ENCODE measurements at places on chromosomes 7 and 10.

- DNase-seq, result no peak
Observed at GRCh38 chr10:24346877-24347519, 138.1 kb downstream of the KIAA1217 start.

GRCh38 chr10:131490991-131491594 lies 179.6 kb upstream of the TCERG1L start:
- no peak for DNase-seq

DNA sequence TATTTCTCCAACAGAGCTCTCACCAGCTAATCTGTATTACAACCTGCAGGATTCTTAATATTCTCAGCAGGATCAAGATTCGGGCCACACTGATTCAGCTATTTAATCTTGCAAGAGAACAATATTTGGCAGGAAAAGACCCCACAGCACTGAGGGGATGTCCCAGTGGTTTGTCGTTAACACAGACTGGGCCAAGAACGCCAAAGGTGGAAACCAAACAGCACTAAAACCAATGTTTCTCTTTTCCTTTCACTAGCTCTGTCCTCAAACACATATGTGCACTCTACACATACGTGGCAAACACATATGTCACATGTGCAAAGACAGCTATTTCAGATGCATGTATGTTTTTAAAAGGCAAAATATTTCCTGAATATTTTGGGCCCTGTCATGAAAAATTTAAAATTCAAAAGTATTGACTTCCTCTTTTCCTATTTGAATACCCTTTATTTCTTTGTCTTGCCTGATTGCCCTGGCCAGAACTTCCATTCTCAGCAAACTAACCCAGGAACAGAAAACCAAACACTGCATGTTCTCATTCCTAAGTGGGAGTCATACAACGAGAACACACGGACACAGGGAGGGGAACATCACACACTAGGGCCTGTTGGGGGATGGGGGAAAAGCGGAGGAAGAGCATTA lies 51.7 kb upstream of the NEBL start:
- no peak for DNase-seq

DNA sequence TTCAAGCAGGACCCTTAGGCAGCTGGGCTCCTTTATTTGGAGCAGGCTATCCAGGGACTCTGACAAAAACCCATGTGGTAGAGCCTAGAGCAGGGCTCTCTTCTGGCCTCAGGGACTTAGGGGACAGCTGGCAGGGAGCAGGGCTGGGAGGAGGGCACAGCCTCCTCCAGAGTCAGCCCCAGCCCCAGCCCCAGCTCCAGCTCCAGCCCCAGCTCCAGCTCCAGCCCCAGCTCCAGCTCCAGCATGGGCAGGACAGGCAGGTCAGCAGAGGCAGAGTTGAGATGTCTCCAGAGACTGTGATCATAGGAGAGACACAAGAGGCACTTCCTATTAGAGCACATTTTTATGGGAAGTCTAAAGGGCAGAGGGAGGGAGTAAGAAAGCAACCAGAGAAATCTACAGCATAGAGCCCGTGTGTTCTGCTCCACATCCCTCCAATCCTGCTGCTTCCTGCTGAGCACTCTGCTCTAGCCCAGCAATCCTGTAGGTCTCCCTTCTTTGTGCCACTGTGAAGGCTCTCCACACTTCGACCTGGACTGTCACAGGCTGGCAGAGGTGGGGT lies 13.3 kb upstream of the C10orf53 start:
- DNase-seq, result no peak

DNA sequence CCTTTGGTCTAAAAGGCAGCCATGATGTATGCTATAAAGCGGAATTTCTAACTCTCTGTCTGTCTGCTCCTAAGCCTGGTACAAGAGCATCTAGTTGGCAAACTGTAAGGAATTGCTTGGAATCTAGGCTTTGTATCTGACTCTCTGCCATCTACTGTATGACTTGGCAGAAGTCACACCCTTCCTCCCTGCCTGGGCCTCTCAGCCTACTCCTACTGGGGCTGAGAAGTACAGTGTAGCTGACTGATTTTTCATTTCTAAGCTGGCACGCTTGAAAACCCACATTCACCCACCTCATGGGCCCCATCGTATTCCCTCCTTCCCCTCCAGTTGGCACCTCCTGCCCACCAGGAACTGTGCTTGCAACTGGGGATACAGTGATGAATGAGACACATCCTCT lies 435.2 kb downstream of the PLXNA4 start:
- no peak for DNase-seq

- no peak for DNase-seq
Observed at GRCh38 chr7:112260911-112261310, 54.4 kb downstream of the ZNF277 start.

DNA sequence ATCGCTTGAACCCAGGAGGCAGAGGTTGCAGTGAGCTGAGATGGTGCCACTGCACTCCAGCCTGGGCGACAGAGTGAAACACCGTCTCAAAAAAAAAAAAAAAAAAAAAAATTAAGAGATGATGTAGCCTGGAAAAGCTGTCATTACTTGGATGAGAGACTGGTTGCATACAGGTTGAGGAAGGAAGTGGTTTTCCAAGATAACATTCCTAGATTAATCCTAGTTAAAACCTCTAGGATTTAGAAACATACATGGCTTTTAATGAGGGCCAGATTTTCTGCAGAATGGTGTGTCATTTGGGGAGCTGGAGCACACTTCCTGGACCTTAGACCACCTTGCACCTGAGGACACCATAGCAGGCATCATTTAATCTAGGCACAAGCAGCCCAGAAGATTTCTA lies 17.8 kb downstream of the VWA2 start:
- DNase-seq, result no peak

GRCh38 chr10:16942381-16943078 lies 125.3 kb upstream of the RSU1 start:
- no peak for DNase-seq

DNA sequence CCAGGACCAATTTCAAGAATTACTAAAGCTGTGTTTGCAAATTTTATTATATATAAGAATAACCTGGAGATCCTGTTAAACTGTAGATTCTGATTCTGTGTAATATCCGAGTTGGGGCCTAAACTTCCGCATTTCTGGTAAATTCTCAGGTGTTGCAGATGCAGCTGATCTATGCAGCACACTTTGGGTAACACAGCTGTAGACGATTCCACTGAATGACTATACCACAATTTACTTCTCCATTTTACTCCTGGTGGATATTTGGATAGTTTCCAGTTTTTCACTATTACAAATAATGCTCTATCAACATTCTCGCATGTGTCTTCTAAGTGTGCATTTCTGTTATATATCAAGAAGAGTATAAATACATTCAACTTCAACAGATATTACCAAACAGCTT lies 7.5 kb downstream of the GDI2 start:
- DNase-seq, result no peak

DNA sequence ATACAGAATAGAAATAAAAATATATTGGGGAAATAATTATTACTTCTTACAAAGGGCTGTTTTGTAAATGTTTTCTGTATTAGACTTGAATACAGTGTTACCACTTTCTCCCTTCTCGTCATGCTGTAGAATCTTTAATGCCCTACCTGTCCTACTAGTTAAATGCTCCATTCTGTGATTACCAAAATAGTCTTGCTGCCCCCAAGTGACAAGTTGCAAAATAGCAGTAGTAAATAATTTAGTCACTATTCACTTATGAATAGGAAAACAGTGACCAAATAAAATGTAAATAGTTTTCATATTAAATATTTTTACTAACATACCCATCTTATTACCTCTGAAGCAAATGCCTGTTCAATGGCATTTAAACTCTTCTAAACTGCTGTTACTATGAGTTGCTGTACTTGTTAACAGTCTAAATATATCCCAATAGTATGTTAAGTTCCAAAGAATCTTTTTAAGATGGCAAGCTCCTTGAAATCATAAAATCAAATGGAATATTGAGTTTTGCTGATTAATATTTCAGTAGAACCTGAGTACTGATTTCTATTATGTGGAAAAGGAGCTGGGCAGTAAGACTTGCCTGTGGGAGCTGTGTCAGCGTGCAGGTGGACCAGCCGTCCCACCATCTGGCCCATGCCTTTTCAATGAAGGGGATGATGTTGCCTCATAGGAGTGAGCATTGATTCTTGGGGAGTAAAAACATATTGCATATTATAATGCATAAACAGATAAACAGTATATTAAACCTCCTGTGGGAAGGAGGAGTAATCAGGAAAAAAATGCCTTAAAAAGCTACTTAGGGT lies 18.1 kb upstream of the OIT3 start:
- DNase-seq, result peak; percentile 27

DNA sequence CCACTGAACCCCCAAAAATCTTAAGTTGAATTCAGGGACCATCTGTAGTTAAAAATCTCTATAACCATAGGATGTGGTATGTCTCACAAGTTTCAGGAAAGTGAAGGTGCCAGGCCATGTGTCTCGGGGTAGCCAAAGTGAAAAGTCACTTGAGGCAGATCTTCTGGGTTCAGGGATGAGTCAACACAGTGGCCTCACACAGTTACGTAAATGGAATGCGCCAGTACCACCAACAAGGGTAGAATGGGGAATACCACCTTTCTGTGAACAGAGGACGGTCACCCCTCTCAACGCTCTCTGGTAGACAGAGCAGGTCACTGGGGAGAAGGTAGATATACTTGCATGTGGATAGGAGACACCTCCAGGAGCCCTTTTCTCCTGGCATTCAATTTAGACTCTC lies 71.4 kb downstream of the ELMO1 start:
- no peak for DNase-seq

DNA sequence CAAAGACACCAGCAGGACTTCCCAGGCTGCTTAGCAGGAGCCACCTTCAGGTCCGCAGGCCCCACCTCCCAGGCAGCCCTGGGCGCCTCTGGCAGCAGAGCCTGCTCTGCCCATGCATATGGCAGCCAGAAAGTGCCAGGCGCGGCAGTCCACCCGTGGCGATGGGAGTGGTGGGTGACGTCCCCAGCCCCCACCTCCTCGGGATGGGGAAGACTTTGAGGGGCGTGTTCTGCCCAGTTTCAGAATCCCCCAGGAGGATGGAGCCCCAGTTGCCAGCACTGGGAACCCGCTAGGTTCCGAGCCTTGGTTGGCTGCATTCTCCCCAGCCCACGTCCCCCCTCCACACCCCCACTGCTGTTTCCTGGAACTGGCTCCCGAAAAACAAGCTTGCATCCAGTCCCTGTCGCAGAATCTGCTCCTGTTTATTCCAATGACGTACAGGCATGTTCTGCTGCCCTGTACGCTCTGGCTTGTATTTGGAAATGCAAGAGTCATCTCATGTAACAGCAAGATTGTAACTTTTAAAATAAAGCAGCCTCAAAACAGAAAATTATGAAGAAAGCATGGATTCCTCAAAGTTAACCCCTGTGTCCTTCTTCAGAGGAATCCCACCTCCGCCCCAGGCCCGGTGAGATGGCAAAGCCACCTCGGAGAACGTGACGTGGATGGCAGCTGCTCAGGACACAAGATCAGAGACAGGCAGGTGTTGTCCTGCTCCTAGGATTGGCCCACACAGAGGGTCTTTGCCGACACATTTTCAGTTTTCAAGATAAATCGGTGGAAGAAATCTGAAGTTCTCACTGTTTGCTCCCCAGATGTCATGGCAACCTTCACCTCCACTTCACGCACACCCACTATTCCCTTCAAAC lies 87.8 kb upstream of the PPP2R2D start:
- no peak for DNase-seq

DNA sequence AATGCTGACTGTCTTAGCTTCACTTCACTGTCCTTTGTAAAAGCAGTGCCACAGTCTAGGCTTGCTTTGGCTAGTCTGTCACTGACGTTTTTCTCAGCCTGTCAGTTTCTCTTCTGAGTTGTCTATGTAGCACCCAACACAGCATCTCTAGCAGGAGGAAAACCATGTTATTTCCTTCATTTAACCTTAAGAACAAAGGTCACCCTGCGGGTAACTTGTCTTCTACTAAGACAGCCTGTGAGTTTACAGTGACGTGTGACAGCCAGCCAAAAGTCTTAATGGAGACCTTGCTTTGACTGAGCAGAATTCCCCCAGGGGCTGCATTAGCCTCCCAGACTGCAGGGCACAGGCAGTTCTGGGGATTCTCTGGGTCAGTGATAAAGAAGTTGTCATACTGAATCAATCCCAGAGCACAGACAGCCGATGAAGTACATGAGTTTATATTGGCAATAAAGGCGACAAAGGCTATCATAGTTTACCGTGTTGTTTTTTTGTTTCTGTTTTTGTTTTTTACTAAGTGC lies 296.0 kb upstream of the KIAA1217 start:
- DNase-seq, result no peak

DNA sequence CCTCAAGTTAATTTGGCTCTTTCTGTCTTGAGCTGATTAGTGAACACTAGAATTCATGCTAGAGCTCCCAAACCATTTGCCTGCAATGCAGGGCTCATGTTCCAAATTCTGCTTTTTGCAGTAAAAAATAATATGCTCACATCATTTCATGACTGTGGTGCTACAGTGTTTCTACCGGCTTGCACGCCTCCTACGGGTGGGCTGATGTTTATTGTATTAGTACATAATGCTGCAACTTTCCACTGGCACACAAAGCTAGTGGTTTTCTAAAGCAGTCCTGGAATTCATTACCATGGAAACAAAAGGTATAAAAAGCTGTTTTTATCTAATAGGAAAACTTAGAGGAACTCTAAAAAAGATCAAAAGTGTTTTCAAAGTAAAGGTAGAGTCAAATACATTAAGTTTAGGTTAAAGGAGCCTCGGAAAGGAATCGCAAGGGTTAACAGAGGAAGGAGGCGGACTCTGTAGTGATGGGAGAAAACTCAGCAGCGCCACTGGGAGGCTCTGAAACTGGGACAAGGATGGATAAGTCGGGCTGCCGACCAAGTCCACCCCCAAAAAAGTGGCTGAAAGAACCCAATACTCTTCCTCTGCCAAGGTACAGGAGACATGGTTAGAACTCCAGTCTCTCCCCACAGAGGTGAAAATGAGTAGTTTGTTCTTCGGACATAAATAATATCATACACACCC lies 25.9 kb downstream of the GRM8 start:
- DNase-seq, result no peak

DNA sequence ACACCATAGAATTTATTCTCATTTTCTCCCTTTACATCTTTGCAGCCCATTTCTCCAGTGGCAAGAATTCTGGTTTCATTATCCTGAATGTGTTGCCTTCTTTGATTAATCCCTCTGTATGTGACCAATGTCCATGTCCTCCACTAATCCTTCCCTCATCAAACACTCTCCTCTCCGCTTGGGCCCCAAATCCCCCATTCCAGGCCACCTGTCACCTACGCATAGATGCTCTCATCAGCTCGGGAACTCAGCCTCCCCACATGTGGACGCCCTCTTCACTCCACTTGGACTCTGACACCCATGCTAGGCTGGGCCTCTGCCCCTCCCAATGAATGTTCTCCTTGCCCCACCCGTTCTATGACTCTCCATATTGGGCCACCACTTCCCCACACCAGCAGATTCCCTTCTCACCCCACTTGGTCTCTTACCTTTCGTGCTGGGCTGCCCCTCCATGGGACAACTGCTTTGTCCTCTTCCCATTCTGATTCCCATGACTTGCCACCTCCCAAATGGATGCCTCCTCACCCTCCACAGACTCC lies 18.7 kb upstream of the RBM20 start:
- no peak for DNase-seq
